ENCODE measurements at places on chromosomes 4 and X. TPM values are rescaled to one million over a fixed set of nuclear protein-coding genes. Genes with fewer than 3 reads are reported as not detected.
A peak's percentile ranks its signal among the peaks of the same experiment; 100 is the strongest.

GRCh38 chr4:90105274-90105673 lies 21.9 kb upstream of the CCSER1 start:
- DNase-seq, result no peak

DNA sequence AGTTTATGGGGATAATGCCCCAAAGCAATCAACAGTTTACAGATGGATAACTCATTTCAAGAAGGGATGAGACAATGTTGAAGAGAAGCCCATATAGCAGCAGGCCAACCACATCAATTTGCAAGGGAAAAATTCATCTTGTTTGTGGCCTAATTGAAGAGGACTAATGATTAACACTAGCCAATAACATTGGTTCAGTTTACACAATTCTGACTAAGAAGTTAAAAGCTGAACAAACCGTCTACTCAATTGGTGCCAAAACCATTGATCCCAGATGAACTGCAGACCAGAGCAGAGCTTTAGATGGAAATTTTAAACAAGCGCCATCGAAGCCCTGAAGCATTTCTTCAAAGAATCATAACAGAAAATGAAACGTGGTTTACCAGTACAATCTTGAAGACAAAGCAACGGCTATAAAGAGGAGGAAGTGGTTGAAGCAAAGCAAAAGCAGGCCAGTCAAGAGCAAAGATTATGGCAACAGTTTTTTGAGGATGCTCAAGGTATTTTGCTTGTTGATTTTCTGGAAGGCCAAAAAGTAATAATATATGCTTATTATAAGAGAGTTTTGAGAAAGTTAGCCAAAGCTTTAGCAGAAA lies 20.5 kb upstream of the BLTP1 start:
- DNase-seq, result no peak

Gene EDA2R
- 19.5 TPM for total RNA-seq

Gene GYPB
- total RNA-seq, result not detected

GRCh38 chr4:128277856-128278255 lies 9.8 kb downstream of the PGRMC2 start:
- DNase-seq, result no peak

Gene SATL1
- not detected for total RNA-seq

- no peak for DNase-seq
These were observed 69.9 kb upstream of the FBXW7 start for GRCh38 chr4:152605641-152606335.

DNA sequence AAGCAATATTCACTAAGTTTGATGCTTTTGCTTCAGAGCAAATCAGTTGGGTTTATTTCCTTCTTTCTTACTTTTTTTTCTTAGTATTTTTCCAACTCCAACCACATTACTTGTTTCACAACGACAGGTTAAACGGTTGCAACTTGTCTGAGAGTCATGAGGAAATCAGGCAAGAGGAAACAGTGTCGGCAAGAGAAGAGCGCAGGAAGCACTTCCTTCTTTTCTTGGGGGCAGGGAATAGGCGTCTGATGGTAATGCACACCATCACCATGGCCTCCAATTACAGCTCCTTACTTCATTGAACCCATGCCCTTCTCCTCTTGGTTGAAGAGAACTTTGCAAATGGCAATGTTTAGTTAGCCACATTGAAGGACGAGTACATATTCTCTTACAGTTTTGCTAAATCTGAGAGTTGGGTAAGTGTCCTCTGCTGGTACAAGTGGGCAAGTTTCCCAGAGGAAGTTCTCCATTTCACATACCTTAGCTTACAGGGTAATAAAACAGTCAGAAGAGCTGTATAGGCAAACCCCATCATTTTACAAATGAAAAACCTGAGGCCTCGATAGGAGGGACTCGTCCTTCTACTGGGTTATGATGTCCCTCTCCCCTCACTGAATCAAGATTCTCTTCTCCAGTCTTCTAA lies 8.3 kb upstream of the CXCL8 start:
- DNase-seq, result no peak

Gene ENAM
- total RNA-seq, result not detected

Gene MAGEC1
- 2.7 TPM for total RNA-seq

DNA sequence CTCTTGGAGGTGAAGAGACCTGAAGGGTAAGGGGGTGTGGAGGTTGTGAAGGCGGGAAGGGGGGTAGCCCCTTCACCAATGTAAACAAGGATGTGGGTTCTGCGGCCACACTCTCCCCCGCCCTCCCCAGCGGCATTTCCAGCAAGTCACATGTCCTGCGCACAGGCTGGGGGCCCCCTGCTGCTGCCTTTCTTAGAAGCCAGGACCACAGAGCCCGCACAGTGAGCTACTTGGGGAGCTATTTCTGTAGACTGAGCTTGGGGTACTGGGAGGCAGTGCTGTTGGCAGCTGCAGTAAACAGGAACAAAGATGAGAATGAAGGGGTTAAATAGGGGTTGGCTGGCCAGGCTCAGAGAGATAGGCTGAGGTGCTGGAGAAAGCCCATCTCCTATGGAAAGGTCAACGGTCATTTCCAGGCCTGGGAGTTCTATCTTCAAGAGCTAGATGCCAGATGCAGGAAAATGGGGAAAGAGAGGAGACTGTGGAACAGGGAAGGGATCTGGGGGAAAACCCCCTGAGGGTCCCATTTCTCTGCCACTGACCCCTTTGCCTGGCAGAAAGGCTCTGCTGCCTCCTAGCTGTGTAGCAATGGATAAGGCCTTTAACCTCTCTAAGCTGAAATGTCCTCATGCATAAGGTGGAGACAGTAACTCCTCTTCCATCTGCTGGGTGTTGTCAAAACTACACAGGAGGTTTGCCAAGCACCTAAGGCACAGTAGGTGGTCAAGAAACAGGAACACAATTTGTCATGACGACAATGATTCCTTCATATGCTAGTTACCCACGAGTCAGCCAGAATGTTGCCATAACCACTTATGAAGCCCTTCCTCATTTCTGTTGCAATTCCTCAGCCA lies 18.5 kb upstream of the PIM2 start:
- DNase-seq, result peak; percentile 17

DNA sequence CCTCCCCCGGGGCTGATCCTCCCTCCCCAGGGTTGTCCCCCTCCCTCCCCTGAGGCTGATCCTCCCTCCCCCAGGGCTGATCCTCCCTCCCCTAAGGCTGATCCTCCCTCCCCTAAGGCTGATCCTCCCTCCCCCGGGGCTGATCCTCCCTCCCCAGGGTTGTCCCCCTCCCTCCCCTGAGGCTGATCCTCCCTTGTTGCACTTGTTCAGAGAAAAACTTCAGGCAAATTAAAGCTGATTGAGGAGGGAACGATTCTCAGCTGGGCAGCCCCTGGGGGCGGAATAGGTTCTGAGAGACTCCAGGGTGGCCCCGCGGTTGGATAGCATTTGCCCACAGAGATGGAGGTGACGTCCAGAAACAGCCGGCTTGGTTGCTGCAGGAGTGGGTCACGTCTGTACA lies 110.7 kb upstream of the ADRA2C start:
- no peak for DNase-seq

Gene NLGN4X
- total RNA-seq, result 0.67 TPM

DNA sequence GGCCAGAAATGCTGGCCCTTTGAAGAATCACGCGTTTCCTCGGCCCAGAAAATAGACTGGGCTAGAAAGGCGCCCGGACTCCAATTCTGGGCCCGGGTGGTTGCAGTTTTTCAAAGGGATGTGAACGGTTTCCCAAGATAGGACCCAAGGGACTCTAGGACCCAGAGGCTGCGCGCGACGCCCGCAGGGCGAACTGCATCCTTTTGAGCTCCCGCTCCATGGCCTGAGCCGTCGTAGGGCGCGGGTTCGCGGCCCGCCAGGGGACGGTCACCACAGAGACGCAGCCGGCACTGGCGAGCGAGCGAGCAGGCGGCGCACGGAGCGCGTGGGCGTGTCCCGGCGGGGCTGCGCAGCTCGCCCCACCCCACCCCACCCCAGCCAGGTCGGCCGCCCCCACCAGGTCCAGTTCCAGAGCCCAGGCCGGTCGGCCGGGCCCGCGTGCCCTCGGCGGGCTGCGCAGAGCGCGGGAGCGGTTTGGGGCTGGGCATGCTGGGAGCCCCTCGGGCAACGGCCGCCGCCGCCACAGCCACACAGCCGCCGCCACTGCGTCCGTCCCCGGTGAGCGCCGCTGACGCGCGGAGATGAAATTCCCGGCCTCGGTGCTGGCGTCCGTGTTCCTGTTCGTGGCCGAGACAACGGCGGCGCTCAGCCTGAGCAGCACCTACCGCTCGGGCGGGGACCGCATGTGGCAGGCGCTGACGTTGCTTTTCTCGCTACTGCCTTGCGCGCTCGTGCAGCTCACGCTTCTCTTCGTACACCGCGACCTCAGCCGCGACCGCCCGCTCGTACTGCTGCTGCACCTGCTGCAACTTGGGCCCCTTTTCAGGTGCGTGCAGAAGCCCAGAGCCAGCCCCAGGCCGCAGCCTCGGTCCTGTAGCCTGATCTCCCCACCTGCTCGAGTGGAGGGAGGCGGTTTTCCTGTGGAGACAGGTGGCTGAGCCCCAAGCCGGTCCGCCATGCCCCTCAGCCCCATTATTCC lies at the start of gene XK:
Gene XK (plus strand): TSS at position 411 of the 979 bp plus-strand sequence. CDS start 171 bp downstream, at position 582.
- DNase-seq, result peak; percentile 53

GRCh38 chr4:87009095-87009648 lies 74.4 kb downstream of the AFF1 start:
- DNase-seq, result no peak

GRCh38 chr4:74323663-74324062 lies 15.4 kb downstream of the EPGN start:
- no peak for DNase-seq

DNA sequence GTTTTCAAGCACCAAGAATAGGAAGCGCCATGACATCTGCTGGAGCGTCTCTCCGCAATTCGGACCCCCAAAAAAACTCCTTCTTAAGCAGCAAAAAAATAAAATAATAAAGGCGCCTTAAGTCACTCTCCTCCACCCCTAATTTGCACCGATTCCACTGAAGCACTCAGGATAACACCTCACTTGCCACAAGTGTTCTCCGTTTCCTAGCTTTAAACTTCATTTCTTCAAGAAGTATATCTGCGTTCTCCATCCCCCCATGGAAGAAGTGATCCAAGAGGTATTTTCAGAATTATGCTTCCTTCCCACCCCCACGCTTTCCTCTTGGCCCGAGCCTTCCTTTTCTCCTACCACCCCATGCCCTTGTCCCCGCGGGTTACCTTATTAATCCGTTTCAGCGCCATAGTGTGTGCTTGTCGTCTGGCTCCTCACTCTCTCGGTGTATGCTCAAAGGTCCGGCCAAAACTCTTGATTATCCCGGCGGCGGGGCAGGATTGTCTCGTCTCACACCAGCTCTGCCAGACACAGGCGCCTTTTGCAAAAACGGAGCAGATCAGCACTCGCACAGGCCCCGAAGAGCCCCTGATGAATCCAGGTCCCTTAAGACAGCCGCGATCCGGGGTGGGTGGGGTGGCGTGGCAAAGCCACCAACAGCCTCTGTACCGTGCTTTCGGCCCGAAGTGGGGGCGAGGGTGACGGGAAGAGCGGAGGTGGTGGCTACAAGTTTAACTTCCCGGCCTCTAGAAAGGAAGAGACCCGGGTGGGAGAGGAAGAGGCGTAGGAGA lies 1.1 kb downstream of the UBE2D3 start:
- no peak for DNase-seq

Gene MAGEB2
- total RNA-seq, result 32.1 TPM

GRCh38 chr4:35872273-35872672 lies 372.0 kb downstream of the ARAP2 start:
- no peak for DNase-seq

DNA sequence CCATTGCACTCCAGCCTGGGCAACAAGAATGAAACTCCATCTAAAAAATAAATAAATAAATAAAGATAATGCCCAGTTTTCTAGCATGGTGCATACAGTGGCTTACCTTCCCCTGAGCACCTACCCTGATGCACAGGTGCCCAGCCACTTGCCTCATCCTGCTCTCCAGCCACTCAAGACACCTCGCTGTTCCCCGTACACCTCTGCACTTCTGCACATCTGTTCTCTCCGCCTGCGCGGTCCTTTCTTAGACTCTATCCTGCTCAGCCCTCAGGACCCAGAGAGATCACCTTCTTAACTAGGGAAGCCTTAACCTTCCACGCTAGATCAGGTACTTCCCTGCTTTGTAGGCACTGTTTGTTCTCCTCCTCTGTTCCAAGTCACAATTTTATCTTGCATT lies 2.9 kb downstream of the EVC start:
- DNase-seq, result no peak

All from SK-MEL-5 (cell line).